ENCODE measurements at places on chromosomes 1 and 21. TPM values are rescaled to one million over a fixed set of nuclear protein-coding genes. Genes with fewer than 3 reads are reported as not detected.
A peak's percentile ranks its signal among the peaks of the same experiment; 100 is the strongest.

DNA sequence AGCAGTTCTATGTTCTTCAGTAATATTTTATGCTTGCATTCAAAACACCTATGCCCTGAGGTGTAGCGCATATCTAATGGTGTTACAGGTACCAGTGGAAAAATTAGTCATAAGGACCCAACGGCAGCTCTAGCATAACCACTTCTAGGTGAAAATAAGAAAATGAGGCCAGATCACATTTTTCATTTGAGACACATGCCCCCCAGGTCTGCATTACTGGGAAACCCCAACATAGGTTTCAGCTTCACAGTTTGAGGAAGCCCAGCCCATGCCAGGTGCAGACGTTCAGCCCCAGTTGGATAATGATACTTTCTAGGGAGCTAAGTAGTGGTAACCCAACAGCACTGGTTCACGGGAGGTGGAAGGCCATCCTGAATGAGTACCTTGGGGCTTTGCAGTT is 129.8 kb downstream of the CNIH3 start:
- H3K4me3 ChIP-seq = no peak overlapping the region
- no peak overlapping the region for H3K27ac ChIP-seq
- peaks cover 3% of the 10 kb centered on the region for H3K27me3 ChIP-seq
- no peak for DNase-seq
- peaks cover 12% of the 10 kb centered on the region for H3K4me1 ChIP-seq
- H3K36me3 ChIP-seq = no peaks in the 10 kb centered on the region

DNA sequence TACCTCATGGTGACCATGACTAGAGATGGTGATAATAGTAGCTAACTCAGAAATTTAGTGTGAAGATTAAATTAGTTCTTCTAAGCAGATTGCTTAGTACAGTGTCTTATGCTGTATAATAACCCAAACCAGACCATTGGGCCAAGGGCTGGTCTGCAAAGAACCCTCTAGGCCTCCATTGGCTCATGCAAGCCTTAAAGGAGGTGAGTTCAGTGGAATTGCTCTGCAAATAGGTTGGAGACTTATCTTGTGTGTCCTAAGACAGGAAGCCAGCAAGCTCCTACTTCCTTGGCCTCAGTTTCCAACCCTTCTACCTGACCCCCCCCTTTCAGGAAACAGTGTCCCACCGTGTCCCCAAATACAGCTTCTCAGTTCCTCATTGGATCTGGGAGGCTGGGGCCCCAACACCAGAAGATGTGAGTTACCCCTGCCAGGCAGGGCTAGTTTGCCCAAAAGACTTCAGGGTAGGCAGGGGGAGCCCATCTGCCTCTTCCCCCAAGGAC is 1.9 kb upstream of the MEF2D start:
- peak overlapping the region; percentile 99 for H3K27ac ChIP-seq
- H3K27me3 ChIP-seq = no peaks in the 10 kb centered on the region
- peaks cover 71% of the 10 kb centered on the region for H3K4me1 ChIP-seq

- no peaks in the 10 kb centered on the region for H3K36me3 ChIP-seq
- H3K4me1 ChIP-seq = no peaks in the 10 kb centered on the region
- H3K27me3 ChIP-seq = peaks cover 2% of the 10 kb centered on the region
- no peak overlapping the region for H3K27ac ChIP-seq
- DNase-seq = no peak
Measured at GRCh38 chr1:63190171-63190570, 132.2 kb upstream of the FOXD3 start.

DNA sequence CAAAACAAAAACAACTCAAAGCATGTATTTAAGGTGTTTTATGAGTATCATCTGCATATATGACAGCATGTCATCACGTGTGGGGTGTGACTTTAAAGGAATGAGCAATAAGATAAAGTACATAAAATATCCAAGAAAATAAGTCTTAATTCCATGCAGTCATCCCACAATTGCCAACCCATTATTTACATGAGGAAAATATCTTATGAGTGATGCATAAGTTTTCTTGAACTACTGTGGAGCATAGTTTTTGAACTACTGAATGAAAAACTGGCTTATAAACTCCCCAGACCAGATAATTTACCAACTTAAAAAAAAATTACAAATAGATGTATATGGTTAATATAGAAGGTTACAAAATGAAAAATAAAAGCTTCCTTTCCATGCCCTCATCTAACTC is 29.7 kb upstream of the MTMR11 start:
- peaks cover 16% of the 10 kb centered on the region for H3K4me1 ChIP-seq
- no peak for DNase-seq
- H3K36me3 ChIP-seq = peaks cover 24% of the 10 kb centered on the region
- no peaks in the 10 kb centered on the region for H3K27me3 ChIP-seq

DNA sequence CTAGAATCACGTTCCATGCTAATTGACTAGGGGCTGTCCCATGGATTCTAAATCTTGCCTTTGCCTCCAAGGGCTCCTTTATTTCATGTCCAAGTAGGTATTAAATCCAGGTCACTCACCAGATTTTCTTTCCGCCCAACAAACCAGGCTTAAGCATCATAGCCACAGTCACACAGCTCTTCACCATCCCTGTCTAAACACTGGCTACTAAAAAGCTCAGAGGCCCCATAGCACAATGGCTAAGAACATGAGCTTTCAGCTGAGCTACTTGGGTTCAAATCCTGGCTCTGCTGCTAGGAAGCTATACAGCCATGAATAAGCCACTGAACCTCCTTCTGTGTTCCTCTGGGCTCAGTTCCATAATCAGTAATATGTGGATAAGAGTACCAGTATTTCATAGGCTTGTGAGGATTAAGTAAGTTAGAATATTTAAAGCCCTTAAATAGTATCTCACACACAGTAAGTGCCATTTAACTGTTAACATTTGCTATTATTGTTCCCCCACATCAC is 277.2 kb upstream of the GJB5 start:
- H3K27ac ChIP-seq = no peak overlapping the region
- DNase-seq = no peak

RNF223 gene
- total RNA-seq = not detected
